ENCODE measurements at places on chromosomes 12 and 14.

DNA sequence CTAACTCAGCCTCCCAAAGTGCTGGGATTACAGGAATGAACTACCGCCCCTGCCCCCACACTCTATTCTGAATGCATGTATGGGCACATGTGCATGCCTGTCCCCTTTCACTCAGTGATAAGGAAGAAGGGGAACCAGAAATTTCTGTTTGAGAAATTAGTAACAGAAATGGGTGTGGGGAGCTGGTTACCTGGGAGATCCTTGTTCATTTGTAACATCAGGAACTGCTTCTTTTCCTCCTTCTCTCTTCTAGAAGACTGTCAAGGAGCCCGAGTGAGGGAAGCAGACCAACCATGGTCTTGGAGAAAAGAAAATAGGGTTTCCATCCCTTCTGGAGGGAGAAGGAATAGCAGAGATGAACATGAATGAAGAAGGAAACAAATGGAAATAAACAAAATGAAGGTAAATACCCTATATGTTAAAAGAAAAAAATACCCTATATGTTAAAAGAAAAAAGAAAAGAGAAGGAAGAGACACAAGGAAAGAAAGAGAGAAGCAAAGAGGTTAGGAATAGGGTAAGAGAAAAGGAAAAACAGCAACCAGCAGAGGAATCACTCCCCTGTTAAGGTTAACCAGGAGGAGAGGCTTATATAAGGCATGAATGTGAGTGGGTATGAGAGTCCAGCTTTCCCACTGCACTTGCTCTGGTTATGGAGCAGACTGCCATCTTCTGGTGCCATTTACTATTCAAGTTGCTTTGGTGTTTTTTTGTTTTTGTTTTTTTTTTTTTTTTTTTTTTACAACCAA lies 3.3 kb downstream of the PPP1R3E start:
- DNase-seq, result no peak

DNA sequence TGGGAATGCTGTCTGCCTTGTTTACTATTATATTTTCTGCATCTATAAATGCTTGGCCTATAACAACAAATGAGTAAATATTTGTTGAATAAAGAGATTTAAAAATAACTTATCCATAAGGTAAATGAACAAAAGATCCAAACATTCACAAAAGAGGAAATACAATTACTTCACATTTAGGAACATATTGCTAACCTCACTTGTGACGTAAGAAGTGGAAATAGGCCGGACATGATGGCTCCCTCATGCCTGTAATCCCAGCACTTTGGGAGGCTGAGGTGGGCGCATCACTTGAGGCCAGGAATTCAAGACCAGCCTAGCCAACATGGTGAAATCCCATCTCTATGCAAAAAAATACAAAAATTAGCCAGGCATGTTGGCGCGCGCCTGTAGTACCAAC lies 25.7 kb upstream of the CKAP4 start:
- no peak for DNase-seq

- DNase-seq, result peak; percentile 7
Observed at GRCh38 chr12:107992870-107993451, 136.1 kb upstream of the WSCD2 start.

DNA sequence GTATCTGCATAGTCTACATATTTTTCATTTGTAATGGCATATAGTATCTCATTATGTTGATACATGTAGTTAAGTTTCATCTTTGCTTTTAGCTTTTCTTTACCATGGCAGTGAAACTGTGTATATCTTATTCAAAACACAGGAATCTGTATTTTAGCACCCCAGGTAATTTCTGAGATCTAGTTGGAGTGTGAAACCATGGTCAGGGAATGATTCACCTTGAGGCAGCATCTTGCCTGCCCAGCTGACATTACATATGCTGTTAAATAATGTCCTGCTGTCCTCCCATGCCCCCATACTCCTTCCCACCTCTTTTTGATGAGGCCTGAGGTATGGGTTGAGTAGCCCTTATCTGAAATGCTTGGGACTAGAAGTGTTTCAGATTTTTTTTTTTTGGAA lies 125.4 kb upstream of the ATF1 start:
- no peak for DNase-seq

DNA sequence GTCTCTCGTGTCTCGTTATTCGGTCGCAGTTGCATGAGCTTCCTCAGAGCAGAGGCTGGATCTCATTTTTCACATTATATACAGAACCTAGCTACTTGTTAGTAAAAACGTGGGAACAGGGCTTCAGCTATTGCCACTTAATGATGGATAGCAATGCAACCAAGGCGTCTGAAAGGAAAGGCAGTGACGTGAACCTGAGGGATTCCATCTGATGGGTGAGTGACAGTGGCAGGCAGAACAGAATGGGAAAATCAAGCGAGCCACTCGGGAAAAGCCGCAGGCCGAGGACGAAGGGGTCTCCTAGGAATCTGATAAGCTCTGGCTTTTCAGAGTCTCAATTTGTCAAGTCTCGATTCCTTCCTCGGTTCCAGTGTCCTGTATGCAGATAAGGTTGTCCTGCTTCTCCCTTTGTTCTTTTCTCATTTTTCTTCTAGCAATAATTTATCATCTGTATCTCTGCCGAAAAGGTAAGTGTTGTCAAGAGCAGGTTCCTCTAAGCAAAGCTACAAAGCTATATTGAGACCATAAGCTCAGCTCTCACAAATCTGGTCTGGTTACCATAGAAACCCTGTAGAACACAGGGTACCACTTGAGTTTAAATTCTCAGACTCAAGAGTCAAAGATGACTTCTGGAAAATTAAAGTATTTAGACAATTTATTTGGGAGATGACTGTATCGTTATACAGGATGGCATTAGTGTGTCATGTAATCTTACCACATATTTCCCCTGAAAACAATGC lies 416.6 kb downstream of the GLT1D1 start:
- DNase-seq, result no peak

GRCh38 chr14:89406941-89407340 lies 10.1 kb downstream of the FOXN3 start:
- DNase-seq, result no peak

DNA sequence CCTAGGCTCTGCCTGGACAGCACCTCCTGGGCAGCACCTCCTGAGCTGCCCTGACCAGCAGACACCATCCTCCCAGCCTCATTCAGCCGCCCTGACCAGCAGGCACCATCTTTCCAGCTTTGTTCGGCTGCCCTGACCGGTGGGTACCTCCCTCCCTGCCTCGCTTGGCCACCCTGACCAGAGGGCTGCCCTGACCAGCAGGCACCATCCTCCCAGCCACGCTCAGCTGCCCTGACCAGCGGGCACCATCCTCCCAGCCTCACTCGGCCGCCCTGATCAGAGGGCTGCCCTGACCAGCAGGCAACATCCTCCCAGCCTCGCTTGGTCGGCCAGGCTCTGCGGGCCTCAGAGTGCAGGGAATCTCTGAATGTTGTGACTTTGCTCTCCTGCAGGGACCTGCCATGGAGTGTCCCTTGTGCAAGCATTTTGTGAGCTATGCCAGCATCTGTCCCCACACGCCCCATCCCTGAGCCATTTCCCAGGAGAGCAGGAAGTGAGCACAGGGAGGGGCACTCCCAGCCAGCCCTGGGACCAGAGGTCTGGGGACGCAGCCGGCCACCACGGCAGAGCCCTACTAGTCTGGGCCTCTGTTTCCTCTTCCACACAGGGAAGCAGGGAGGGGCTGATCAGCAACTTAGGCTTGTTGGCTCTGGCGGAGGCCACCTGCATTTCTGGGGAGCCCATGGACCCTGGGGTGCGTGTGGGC lies 265.5 kb downstream of the SEC23A start:
- no peak for DNase-seq

DNA sequence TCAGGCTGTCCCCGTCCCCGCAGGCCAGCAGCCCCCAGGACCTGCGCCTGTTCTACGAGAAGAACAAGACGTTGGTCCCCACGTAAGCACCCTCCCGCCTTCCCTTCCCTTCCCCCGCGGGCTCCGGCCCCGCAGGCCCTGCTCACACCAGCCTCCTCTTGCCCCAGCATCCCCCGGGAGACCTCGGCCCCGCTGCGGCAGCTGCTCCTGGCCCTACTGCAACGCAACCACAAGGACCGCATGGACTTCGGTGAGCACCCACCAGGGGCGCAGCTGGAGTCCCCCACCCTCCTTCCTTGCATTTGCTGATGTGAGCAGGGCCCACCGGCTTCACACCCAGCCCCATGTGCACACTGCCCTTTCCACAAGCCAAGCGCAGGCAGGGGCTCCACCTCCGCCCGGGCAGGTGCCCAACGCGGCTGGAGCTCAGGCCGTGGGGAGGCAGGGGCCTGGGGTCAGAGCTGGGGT lies 15.4 kb downstream of the ULK1 start:
- no peak for DNase-seq

DNA sequence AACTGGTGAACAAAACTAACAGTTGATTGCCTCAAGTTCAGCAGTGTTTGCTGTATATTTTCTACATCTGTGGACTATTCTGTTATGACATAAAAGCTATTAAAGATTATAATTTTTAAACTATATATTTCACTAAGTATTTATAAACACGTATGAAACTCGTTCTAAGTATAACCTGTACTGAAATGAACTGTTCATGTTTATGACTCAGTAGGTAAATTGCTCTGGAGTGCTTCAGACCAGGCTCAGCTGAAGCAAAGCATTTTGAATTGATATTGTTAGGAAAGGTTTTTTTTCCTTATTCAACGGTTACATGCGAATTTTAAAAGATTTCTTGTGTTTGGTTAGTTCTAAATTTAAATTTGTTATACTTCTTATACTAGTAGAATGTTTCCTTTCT lies 151.3 kb downstream of the RAD51B start:
- DNase-seq, result no peak

- DNase-seq, result no peak
Observed at GRCh38 chr12:1108276-1108675, 117.3 kb downstream of the ERC1 start.

GRCh38 chr12:131347345-131347714 lies 363.6 kb upstream of the SFSWAP start:
- DNase-seq, result no peak

- no peak for DNase-seq
Observed at GRCh38 chr12:114355389-114356088, 50.4 kb downstream of the TBX5 start.

- no peak for DNase-seq
Observed at GRCh38 chr14:67490196-67490595, 1.7 kb upstream of the TMEM229B start.

DNA sequence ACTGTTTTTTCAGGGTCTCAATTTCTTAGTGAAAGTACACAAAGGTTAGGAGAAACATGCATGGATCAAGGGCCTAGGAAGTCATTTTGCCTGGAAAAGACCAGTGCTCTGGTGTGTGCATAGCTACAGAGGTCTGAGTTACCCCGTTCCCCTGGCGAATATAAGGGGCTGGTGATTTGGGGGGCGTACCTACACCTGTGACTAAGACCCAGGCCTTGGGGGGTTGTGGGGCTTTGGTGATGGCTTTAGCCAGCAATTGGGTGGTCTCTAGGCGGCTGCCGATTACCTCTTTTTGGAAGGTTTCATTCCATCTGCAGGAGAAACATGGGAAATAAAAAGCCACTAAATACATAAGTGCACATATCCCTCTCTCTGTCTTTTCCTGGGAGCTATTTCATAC lies 1.1 kb downstream of the SDR39U1 start:
- DNase-seq, result no peak

GRCh38 chr12:110234331-110234751 lies 46.7 kb upstream of the ATP2A2 start:
- DNase-seq, result no peak

DNA sequence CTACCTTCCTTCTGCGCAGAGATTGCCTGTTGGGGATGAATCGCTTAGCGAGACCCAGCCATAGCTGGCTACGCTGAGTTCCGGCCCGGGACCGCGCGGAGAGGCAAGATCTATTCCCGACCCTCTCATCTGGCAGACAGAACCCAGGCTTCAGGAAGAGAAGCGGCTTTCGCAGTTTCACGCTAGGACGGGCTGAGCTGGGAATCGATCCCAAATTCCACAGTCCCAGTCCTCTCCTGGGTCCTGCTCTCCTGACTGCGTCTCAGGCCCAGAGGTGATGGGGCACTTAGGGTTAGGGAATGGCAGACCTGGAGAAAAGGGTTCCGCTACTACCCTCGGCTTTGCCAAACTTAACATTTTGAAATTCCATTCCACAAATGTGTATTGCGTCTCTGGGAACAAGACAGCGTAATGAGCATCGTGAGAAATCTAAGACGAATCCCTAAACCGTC lies 2.8 kb downstream of the PTPN21 start:
- no peak for DNase-seq

DNA sequence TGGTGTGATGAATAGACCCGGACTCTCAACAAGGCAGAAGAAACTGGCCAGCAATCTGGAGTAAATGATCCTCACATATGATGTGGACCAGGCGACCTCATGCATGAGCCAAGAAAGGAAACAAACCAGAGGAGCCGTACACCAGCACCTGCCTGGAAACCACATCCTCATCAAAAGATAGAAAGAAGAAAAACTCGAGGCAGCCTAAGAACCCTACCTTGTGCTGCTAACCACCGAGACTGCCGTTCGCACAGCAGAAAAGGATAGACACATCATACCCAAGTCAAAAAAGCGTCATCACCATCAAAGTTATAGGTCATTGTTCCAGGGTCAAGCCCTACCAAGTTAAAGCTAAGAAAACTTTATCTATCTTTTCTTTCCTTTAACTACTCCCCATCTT lies 66.7 kb downstream of the RESF1 start:
- no peak for DNase-seq

DNA sequence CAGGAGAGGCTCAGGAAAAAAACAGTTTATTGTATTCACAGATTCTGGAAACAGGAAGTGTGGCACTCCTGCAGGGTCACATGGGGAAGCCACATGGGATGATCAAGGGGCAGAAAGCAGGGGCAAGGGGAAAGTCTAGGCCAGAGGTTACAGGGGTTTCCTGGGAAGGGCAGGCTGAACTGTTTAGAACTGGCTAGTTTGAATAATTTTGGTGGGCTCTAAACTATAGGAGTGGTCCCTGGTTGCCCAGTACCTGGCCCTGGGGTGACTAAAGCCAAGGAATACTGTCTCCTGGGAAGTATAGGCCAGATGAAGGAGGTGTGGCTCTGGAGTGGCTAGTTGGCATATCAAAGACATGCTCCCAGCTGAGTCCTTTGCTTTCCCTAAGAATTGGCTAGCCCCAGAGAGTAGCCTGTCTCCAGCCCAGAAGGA lies 169.2 kb downstream of the SLC41A2 start:
- DNase-seq, result no peak

- DNase-seq, result no peak
Observed at GRCh38 chr12:70722584-70723343, 85.5 kb upstream of the PTPRB start.

- DNase-seq, result no peak
Observed at GRCh38 chr14:70189456-70190077, 816 bp upstream of the SLC8A3 start.

DNA sequence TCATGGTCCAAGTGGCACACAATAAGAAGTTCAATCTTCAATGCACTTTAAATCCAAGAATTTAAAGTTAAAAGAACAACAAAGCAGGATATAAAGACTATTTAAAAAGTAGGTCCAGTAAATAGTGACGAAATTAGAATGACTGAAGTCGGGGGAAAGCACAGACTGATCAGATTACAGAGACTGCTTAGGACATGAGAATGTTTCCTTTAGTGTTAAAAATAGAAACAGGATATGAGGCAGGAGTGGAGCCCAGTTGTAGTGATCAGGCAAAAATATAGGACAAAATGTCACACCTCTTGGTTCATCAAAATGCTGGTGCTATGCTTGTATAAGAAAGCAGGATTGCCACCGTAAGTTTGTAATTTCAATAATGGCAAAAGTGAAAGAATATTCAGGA lies 52.2 kb upstream of the CD163 start:
- DNase-seq, result peak; percentile 49

GRCh38 chr12:106814714-106815113 lies 40.2 kb downstream of the RIC8B start:
- DNase-seq, result no peak
